Trophoblast cell (in vitro differentiated cells and primary cell): ENCODE measurements at places on chromosomes 3 and 15.

DNA sequence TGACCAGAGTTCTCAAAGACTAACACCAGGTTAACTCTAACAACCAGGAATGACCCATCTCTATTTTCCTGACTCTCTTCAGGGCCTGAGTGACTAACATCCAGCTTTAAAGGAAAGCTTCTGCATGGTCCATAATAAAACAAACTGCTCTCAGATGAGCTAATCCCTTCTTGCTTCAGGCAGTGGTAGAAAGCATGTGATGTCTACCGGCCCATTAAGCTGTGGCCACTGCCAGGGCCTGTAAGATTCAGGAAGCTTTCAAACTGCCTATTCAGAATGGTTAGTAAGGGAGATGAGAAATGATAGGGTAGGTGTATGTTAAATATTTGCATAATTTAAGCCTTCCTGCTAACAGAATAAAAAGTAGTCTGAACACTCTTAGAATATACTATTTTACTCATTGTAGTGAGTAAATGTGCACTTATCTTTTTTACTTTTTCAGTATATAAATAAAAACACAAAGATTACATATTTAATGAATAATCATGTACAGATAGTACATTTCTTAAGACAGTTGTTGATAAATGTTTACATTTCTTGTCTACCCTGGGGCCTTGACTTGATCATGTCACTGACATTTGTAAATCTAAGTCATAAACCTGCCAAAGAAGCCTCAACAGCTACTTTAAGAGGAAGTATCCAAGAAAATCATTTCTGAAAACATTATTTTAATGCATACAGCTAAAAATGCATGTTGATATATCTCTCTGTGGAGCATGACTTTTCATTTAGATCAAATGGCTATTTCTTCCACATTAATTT lies 222.0 kb downstream of the MCTP2 start:
- DNase-seq: no peak

- DNase-seq: no peak
Measured at GRCh38 chr3:128425142-128425845, 41.4 kb downstream of the DNAJB8 start.

DNA sequence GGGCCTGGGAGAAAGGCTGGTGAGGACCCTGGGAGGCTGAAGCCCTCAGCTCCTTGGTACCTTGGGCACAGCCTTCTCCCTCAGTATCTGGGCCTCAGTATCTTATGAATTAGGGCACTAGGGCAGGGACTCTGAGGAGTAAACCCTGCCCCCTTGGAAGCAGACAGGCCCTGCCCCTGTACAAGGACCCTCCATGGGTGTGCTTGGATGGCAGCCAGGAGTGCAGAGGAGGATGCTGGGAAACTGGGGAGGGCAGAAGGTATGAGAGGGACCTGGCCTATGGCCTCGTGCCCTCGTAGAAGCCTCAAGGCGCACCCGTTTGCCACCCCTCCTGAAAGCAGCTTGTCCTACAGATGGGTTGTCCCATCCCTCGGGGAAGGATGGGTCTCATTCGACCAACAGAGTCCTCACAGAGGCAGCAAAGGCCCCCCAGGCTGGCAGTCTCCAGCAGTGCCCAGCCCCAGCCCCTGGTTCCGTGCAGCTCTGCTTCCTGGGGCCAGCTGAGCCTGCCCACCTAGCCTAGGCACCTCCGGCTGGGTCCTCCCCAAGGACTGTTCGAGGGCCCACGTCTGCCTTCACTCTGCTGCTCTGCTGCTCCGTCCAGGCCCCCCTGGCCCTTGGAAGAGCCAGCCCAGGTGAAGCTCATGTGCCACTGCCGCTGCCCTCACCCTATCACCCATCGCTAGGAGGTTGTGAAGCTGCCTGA lies 15.3 kb upstream of the SEMA3F start:
- no peak for DNase-seq

- no peak for DNase-seq
Measured at GRCh38 chr3:145854499-145854898, 306.5 kb downstream of the PLOD2 start.

GRCh38 chr3:18775501-18775900 lies 350.4 kb upstream of the SATB1 start:
- no peak for DNase-seq

GRCh38 chr15:85555875-85556617 lies 175.6 kb downstream of the AKAP13 start:
- DNase-seq: peak; percentile 77
